Cardiac septum (tissue), 1 donor: ENCODE measurements at places on chromosomes 1 and 21. TPM values are rescaled to one million over a fixed set of nuclear protein-coding genes. Genes with fewer than 3 reads are reported as not detected.

- DNase-seq: no peak
Observed at GRCh38 chr1:4653796-4654725, at the start of gene AJAP1. Gene AJAP1 (plus strand): TSS chr1:4654609. CDS start chr1:4655426, 817 bp downstream.

- DNase-seq: peak; percentile 74
Observed at GRCh38 chr1:228494970-228495853, 8.0 kb downstream of the RNF187 start.

The KAZN gene
- 3.1 TPM for total RNA-seq

- no peak for DNase-seq
Observed at GRCh38 chr1:5296095-5296494, 641.7 kb downstream of the AJAP1 start.

DNA sequence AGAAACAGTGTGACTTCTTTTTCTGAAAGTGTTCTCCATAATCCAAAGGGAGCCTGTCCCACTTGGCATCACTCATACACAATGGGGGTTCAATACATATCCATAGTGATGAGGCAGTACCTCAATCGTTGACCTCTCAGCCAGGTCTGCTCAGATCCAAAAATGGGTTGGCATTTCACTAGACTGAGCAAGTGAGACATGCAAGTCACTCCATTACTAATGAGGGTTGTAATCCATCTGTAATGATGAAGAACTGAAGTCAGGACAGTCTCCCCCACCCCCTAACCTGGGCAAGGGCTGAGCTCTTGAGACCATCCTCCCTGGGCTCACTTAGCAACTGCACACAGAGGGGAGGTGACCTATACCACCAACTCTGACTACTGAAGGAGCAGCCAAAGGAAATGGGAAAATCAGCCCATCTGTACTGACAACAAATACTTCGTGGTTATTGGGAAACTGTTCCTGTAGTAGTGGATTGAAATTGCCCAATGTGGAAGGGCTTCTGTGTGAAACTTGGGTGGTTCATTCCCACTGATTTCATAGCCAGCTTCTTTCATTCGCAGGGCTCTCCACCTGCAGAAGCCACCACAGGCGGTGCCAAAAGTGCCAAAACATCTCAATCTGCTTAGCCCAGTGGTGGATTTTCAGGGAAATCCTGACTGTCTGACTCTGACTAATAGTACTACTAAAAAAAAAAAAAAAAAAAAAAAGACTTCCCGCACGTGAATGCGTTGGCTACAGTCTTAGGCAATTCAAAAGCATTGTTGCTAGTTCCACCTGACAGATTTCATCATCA is 5.0 kb downstream of the NGF start:
- DNase-seq: no peak
